ENCODE measurements at places on chromosomes 5 and 9.

DNA sequence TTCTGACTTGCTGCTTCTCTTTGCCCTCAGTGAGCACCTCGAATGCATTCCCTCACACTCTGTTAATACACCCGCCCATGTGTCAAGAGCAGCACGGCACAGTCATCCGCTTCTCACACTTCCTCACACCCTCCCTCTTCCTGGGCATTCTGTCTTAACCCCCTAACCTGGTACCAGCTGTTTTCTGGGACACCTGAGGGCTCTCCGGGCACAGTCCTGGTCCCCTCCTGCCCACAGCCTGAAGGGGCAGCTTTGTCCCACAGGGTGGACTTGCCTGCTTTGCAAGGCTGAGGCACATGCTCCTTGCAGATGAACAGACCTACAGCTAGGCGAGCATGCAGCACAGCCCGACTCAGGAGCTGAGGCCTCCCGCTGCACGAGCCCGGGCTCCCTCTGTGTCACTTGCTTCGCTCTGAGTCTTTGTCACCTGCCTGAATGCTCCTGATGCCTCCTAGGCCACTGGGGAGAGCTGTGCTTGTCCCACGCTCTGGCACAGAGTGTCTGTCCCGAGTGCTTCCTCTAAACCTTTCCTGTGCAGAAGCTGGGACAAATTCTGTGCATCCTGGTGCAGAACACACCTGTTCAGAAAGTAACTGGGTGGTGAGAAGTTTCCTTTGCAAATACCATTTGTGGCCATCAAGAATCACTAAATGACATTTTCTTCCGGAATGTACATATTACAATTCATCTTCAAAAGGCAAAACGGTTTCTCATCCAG is 47.8 kb downstream of the AHRR start:
- no peak for DNase-seq

- DNase-seq: peak; percentile 67
Measured at GRCh38 chr5:14628346-14628745, 36.2 kb upstream of the OTULIN start.

DNA sequence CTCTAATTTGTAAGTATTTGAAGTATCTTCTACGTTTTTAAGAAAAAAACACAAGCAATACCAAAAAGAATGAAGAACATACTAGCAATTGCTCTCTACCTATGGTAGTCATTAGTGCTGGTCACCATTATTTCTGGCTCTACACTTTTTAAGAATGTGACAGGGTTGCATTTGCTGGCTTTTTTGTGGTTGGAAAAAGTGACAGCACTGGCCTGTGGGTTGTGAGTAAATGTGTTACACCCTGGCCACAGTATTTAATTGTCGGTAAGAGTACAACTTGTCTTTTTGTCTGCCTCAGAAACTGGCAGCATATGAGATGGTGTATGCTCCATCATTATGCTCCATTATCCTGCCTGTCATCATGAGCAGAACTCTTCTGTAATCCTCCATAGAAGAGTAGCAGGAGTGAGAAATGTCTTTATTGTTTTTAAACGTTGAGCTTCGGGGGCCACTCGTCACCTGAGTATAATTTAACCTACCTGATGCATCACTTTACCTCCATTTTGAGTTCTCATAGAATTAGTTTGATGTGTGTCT is 449.8 kb downstream of the ISL1 start:
- DNase-seq: no peak

DNA sequence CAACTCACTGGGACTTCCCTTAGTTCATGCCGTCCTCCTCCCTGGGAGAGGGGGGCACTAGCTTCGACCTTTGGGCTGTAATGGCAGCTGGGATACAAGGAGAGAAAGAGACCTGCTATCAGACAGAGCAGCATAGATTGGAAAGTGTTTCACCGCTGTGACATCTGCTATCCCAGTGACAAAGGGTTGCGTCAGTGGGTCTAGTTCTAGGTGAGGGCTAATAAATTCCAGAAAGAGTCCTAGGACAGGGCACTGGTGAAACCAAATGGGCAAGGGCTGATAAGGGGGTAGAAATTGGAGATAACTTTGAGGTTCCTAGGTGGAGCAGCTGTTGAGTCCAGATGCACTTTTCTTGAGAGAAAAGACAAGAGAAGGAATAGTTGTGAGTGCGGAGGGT is 62.5 kb downstream of the RASGRF2 start:
- no peak for DNase-seq

- no peak for DNase-seq
Measured at GRCh38 chr5:172868924-172869591, 35.0 kb downstream of the ERGIC1 start.

- DNase-seq: no peak
Measured at GRCh38 chr5:74535926-74536325, 104.6 kb downstream of the ENC1 start.

- DNase-seq: no peak
Measured at GRCh38 chr9:32705059-32705458, 69.6 kb upstream of the TAF1L start.

- no peak for DNase-seq
Measured at GRCh38 chr5:102589661-102590060, 90.9 kb upstream of the SLCO6A1 start.

DNA sequence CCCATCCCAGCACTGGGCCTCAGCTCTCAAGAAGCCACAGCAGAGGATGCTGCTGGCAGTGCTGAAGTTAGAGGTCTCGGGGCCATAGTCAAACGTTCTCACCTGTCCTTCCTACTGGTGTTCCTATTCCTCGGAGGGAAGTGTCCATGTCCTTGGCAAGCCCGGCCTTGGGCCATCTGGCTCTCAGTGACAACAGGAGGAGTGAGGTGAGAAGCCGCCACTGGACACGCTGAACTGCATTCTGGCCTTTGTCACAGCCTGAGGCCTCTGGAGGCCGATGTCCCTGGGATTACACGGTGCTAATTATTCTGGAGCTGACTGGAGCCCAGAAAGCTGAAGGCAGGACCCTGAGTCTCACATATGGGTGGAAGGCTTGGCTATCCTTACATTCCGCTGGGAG is 92.5 kb downstream of the OLFM1 start:
- no peak for DNase-seq

DNA sequence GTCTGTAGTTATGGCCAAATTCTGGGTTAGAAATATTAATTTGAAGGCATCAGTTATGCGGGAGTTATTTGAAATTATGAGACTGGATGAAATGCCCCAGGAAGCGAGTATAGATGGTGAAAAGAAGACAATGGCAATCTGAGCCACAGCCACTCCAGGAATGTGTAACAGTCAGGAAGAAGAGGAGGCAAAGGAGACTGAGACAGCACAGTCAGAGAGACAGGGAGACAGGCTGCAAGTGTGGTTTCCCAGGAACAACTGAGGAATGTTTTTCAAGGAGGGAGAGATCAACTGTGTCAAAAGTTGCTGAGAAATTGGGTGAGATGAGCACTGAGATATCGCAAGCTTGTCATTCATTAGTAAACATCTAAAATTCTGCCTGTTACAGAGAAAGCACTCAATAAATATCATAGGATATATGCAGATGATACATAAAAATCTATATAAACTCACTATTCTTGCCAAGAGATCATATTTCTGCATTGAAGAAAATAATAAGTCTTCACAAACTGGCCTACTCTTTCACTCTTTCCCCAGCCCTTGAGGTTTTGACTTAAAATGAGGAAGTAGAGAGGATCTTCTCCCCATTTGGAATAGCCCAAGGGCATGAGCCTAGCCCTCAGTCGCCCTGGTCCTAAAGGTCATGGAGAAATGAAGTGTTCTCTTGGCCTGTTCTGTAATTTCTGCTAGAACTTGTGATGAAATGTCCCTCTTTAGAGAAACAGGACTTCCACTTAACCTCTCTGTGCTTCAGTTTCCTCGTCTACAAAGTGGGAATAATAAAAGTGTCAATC is 48.5 kb upstream of the RLN1 start:
- no peak for DNase-seq

GRCh38 chr5:7869474-7870136 is 657 bp downstream of the MTRR start:
- DNase-seq: peak; percentile 26

- no peak for DNase-seq
Measured at GRCh38 chr5:147784146-147784987, 1.8 kb upstream of the JAKMIP2 start.

- no peak for DNase-seq
Measured at GRCh38 chr9:132534832-132535231, 47.6 kb upstream of the BARHL1 start.

DNA sequence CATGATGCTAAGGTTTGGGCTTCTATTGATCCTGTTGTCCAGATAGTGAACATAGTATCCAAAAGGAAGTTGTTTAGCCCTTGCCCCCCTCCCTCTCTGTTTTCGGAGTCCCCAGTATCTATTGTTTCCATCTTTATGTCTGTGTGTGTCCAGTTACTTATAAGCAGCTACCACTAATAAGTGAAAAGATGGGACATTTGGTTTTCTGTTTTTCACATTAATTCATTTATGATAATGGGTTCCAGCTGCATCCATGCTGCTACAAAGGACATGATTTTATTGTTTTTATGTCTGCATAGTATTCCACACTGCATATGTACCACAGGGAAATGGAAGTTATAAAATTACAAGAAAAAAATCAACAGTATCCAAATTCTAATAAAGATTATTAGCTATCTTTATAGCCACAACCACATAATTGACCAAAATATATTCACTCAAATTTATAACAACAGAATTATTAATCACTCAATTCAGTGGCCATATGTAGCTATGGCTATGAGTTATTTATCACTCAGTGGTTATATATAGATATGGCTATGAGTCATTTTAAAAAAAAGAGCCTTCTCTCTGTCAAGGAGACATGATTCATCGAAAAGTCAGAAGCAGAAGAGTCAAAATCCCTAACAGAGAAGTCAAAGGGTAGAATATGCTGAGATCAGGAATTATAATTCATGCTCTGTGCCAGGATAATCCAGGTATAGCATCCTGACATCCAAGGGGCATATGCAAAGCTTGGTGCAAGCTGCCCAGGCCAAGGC is 367.5 kb downstream of the DEPDC1B start:
- DNase-seq: no peak

DNA sequence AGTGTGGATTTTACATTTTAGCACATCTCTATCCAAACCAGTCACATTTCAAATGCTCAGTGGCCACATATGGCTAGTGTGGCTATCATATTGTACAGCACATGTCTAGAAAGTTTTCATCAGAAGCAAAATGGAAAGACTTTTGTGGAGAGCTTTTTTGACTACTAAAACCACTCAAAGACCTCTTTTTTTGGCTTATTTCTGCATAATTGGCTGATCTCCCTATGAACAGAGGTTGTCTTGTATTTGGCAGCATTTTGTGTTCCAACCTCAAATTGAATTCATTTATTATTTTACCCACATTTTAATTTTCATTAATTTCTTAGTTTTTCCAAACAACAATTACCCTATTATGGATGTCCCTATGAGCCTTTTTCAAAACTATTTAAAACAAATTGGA is 395.7 kb downstream of the TLE1 start:
- DNase-seq: no peak

DNA sequence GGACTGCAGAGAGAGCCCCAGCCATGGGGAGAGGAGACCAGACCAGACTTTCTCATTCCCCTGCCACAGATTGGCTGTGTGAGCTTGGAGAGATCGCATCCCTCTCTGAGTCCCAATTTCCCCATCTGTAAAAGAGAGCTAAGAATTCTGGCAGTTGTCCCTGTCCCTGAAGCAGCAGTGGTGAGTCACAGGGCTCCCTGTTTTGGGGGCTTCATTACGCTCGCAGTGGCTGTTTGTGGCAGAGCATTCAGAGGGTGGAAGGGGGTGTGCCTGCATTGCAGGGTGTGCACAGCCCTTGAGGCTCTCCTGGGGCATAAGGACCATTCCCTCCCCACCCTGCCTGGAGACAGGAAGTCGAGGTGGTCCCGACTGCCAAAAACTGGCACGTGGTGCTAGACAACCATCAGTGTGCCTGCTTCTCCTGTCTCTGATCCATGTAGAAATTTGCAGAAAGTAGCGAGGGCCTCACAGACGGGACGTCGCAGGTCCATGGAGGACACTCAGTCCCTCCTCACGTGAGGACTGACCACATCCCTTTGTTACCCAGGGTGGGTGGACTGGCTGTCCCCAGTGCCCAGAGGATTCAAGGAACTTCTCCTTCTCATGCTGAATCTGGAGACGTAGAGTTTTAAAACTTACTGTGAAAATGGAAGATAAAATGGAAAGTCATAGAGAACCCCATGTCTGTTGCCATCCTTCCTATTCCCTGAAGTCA is 35.3 kb downstream of the HRH2 start:
- no peak for DNase-seq

DNA sequence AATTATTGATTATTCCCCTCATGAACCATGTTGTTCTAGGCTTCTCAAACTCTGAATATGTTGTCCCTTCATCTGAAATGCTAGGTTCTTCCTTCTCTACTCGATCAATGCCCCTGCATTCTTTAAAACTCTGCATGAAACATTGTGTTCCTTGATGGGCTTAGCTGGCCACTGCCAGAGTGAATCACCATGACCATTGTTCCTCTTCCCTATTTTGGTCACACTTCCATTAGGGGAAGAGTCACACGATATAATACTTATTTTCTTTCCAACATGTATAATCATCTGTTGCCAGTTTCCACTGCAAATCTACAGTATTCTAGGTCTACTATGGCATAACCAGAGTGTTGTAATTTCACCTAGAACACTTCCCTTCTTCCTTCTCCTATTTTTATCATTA is 247.9 kb downstream of the TRPM3 start:
- DNase-seq: no peak

Measured in endothelial cell (in vitro differentiated cells).